ENCODE measurements at places on chromosomes 12 and 14.
A peak's percentile ranks its signal among the peaks of the same experiment; 100 is the strongest.

- DNase-seq = no peak
These were observed 65.6 kb downstream of the CCDC88C start for GRCh38 chr14:91352053-91352452.

- DNase-seq = no peak
These were observed 405.7 kb downstream of the TRHDE start for GRCh38 chr12:72677846-72678245.

DNA sequence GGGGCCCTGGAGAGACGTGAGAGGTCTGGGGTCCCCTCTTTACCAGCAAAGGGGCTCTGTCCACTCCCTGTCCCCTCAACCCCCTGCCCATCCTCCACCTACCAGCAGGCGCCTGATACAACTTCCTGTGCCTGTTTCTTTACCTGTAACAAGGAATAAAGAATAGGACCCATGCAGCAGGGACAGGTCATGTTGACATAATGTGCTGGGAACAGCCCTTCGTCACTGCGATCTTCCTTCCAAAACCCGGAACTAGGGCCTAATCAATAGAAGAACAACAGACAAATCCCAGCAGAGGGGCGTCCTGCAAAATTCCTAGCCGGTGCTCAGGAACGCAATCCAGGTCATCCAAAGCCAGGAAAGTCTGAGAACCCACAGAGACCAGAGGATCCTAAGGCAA is 32.1 kb downstream of the SCARB1 start:
- no peak for DNase-seq

DNA sequence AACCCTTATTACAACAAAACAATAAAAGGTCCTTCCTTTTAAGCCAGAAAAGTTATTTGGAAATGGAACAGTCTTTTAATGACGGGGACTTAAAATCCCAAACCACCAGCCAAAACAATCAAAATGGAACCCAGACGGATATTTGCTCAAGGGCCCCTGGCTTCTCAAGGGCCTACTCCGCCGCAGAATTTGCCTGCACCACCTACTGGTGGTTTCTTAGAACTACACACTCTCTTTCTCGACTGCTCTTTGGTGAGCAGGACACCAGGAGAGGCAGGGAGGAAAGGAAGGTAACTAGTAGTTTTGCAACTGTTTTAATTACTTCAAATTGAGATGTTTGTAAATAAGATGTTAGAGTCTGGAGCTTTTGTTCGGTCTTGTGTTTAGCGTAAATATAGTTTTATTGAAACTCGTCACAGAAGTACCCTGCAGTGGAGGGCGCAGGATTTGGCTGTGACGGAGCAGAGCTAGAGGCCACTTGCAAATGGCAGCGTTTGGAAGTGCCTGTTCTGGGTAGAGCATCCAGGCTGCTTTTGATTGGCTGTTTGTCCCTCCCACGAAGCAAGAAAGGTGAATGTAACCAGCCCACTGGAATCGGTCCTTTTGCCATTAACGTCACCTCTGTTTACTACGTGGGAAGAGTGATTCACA is 238.5 kb downstream of the CACNA1C start:
- DNase-seq = no peak

- DNase-seq = no peak
These were observed 211.9 kb downstream of the APAF1 start for GRCh38 chr12:98856897-98857540.

GRCh38 chr14:54675236-54676128 is 108.6 kb downstream of the SAMD4A start:
- DNase-seq = no peak

DNA sequence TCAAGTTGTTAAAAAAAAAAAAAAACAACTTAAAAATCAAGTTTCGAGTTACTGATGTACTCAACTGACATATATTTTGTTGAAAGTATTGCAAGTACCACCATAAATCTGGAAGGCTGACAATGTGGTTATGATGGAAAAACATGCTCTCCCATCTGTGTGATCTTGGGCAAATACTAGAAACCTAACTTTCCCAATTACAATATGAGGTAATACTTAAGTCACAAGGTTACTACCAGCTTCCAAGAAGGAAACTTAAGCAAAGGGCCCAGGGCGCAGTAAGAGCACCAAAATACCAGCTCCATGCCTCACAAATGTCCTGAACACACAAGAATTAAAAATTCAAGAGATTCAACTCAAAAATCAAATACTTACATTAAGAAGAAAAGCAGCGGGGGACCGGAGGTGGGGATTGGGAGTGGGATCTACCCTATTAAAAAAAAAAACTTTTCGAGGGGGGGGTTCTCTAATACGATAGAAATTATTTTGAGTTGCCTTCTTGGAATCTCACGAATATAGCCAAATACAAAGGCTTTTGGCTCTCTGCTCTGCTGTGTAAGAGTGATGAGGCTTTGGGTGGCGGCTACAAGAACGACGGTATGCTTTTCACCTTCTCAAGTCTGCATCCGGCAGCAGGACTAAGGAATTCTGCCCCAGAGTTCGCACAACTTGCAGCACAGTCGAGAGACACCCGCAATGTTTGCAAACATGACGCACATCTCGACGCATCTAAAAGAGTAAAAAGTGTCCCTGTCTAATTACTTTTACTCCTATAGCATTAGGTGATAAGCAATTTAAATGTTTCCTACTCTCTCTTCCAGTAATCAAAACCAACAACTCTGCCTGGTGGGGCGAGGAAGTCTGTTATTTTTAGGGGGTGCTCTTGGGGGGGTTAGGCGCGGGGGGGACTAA is 1.1 kb downstream of the SAV1 start:
- peak; percentile 6 for DNase-seq

GRCh38 chr14:54050759-54051158 is 94.1 kb upstream of the BMP4 start:
- no peak for DNase-seq

GRCh38 chr12:44930972-44931600 is 55.0 kb upstream of the NELL2 start:
- DNase-seq = no peak

DNA sequence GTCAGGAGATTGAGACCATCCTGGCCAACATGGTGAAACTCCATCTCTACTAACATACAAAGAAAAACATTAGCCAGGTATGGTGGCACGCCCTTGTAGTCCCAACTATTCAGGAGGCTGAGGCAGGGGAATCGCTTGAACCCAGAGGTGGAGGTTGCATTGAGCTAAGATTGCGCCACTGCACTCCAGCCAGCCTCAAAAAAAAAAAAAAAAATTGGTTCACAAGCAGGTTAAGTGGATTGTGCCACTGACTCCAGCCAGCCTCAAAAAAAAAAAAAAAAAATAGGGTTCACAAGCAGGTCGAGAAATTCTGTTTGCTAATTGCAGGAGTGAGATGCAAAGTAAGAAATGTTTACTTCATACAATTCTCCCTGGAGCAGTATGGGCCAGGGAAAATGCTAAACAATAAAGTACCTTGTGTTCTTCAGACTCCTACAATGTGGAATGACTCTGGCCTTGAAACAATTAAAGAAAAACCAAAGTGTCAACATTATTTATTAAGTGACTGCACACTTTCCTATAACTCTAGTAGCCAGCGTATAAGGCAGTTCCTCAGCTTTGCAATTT is 6.1 kb downstream of the EDDM3B start:
- DNase-seq = no peak

Data from hippocampal formation (tissue), 2 donors.